ENCODE measurements at places on chromosomes 4 and X.

GRCh38 chrX:112636288-112636687 is 43.5 kb downstream of the LHFPL1 start:
- no peak for DNase-seq

GRCh38 chr4:41528512-41529205 is 9.3 kb upstream of the LIMCH1 start:
- no peak for DNase-seq

GRCh38 chrX:22963196-22963595 is 36.6 kb upstream of the DDX53 start:
- DNase-seq, result no peak

- DNase-seq, result no peak
These were observed 33.2 kb downstream of the PPP2R2C start for GRCh38 chr4:6439120-6439762.

GRCh38 chr4:186684889-186685309 is 38.8 kb downstream of the FAT1 start:
- DNase-seq, result no peak

- DNase-seq, result no peak
These were observed 341.8 kb upstream of the GALNT7 start for GRCh38 chr4:172826861-172827260.

GRCh38 chr4:75714704-75715103 is 9.7 kb upstream of the USO1 start:
- no peak for DNase-seq

- DNase-seq, result no peak
These were observed 1381.4 kb upstream of the IGFBP7 start for GRCh38 chr4:58491620-58492019.

DNA sequence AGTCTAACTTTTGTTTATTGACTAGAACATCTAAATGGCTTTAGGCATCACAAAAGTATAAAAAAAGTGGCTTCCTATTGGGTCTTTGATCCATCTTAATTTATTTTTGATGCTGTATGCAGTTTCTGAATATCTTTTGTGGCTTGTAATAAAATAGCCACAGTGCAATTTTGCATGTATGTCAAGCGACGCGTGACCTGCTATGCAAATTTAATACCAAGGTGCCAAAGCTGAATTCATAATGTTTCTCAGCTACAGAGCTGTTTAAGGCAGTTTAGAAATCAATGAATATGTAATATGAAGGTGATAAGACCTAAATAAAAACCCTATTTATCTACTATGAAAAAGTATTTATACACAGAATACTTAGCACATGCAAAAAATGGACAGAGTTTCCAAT is 197.8 kb downstream of the AFF2 start:
- DNase-seq, result no peak

DNA sequence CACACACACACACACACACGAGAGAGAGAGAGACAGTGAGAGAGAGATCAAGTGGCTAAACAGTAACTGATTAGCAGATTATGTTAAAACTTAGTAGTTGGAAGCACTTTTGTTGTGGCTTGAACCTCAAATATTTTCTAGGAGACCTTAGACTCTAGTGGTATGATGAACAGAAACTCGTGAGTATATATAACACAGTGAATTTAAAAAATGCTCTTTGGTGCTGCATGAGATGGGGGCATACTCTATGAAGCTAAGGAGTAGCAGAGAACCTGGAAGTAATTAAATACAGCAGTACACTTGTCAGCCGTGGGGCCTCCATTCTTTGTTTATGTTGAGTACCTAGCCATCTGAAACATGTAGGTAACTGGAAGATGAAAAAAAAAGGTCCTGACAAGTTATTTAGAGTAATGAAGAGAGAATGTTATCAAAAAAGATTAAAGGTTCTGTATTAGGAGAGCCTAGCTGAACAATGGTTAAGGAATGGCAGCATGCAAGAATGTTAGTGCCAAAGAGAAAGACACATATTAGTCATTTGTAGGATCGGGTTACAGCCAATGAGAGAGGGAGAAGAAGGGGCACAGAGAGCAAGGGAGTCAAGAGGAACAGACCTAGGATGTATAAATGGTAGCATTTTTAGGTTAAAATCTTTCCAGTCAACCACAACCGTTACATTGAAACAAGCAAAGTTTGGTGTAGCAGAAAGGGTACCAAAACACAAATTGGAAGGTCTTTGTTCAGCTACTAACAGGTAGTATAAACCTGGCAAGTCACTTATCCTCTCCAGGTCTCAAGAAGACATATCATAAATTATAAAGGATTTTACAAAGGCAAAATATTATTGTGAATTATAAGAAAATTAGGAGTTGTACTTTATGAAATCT is 316.7 kb upstream of the DIPK2B start:
- DNase-seq, result no peak

- no peak for DNase-seq
These were observed 1665.0 kb upstream of the TENM3 start for GRCh38 chr4:180578175-180578574.

DNA sequence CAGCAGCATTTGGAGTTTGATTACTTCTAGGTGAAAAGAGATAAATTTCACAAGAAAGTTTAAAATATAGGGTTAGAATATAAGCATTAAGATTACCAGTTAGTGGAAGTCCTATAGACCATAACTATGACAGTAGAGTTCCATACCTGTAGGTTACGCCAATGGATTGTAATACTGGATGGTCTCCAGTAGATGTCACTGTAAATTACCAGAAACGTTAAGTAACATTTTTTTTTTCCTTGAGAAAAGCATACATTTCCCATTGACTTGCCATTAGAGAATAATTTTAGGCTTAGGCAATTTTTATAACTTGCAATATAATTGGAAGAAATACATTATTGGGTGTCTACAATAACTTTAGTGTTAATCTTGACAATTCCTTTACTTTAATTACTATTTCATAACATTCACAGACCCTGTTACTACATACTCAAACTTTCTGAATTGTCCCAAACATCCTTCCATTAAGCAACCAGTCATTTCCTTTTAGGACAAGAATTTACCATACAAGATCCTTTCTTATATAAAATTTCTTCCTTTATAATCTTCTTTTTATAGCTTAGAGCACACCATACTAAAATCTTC is 304.1 kb upstream of the TECRL start:
- peak; percentile 3 for DNase-seq

- no peak for DNase-seq
These were observed 32.7 kb upstream of the JADE1 start for GRCh38 chr4:128776794-128777216.

GRCh38 chr4:6971536-6972374 is 62.1 kb downstream of the TBC1D14 start:
- DNase-seq, result no peak

DNA sequence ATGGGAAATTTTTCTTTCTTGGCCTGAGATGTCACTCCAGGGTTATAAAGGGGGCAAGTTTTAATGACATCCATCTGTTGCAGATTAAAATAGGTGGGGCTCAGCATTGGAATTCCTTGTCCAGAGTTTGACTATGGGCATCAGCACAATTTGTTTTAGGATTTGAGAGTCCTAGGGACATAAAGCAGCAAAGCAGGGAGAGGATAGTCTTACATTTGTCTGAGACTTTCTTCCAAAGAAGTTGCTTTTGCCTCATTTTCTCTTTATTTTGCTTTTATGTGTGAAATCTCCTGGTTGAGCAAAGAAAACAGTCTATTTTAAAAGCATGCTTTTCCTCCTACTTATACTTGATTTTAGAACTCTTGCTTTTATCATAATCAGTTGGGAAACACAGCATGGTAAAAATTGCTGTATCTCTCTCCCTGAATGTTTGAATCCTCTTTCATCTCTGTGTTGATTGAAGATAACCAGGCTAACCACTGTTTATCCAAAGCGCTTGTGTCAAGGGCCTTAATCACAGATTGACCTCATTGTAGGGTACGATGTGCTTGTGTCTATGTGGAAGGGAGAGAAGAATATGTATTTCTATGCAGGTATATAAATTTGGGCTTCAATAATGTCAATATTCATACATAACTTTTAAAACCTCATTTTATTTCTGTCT is 121.5 kb downstream of the ANK2 start:
- no peak for DNase-seq
